ENCODE measurements at places on chromosomes 16 and 17.

DNA sequence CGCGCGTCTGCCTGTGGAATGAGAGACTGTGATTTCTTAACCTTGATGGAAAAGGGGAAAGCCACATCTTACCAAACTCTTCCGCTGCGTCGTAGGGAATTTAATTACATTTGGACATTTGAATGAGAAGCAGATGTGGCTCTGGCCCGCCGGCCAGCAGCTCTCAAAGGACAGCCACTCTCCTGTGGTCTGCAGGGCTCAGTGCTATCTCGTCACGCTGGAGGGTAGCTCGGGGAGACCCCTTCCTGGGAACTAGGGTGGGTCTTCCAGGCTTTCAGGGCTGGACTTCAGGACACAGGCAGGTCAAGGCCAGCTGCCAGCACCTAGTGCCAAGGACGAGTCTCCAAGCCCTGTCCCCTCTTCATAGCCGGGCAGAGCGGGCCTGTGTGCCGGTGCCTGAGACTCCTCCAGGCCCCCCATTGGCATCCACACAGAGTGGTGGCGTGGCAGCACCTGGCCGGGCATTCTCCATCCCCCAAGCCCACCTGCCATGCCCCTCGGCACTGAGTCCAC lies 15.9 kb upstream of the TBX2 start:
- no peak overlapping the region for H3K4me3 ChIP-seq
- H3K27ac ChIP-seq: no peak overlapping the region
- H3K36me3 ChIP-seq: no peaks in the 10 kb centered on the region
- DNase-seq: no peak

- H3K4me3 ChIP-seq: no peak overlapping the region
- no peak for DNase-seq
- no peaks in the 10 kb centered on the region for H3K4me1 ChIP-seq
- peaks cover 85% of the 10 kb centered on the region for H3K36me3 ChIP-seq
- H3K27me3 ChIP-seq: no peaks in the 10 kb centered on the region
These were observed 9.2 kb downstream of the HIRIP3 start for GRCh38 chr16:29986231-29986630.

GRCh38 chr17:81240761-81241160 lies 1.6 kb downstream of the NDUFAF8 start:
- H3K27me3 ChIP-seq: no peaks in the 10 kb centered on the region
- no peak overlapping the region for H3K4me3 ChIP-seq
- peaks cover 17% of the 10 kb centered on the region for H3K36me3 ChIP-seq
- no peak for DNase-seq
- H3K4me1 ChIP-seq: no peaks in the 10 kb centered on the region

DNA sequence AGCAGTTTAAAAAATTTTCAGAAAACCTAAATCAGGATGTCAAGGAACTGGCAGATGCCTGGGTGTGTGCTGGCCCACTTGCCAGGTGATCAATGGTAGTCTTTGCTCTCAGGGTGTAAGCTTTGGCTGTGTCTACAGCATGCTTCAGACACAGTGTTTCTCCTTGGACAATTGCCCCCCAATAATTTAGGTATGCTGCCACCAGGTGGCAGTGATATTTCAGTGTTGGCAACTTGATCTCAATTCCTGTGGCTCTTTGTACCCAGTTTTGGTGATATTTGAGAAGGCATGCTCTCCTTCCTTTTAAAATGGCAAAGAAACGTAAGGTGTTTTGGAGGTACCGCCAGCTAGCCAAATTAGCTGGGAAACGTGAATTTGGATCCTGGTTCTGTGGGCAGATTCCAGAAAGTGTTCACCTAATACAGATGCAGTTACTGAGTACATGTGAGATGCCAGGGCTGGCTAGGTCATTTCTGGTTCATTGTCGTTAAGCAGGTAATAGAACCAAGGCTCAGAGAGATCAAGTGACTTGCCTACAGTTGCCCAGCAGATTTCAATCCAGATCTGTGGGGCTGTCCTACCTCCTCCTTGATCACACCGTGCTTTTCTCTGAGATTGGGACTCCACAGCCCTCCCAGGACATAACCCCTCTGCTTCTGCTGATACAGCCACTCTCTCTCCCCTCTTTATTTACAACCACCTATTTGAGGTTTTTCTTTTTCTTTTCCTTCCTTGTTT lies 155.6 kb upstream of the PLCG2 start:
- H3K36me3 ChIP-seq: peaks cover 57% of the 10 kb centered on the region
- peak overlapping the region; percentile 52 for H3K27ac ChIP-seq
- peaks cover 36% of the 10 kb centered on the region for H3K4me1 ChIP-seq

DNA sequence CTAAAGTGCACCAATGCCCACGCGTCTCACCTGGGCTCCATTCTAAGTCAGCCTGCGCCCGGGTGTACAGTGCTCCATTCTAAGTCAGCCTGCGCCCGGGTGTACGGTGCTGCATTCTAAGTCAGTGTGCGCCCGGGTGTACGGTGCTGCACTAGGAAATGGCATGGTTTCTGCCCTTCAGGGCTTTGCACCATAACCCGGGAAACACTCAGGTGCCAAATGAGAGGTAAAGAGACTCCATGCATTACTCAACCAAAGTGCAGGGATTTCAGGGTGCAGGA lies 29.2 kb upstream of the FASN start:
- DNase-seq: no peak
- H3K36me3 ChIP-seq: peaks cover 25% of the 10 kb centered on the region
- H3K27me3 ChIP-seq: no peaks in the 10 kb centered on the region
- no peaks in the 10 kb centered on the region for H3K4me1 ChIP-seq

DNA sequence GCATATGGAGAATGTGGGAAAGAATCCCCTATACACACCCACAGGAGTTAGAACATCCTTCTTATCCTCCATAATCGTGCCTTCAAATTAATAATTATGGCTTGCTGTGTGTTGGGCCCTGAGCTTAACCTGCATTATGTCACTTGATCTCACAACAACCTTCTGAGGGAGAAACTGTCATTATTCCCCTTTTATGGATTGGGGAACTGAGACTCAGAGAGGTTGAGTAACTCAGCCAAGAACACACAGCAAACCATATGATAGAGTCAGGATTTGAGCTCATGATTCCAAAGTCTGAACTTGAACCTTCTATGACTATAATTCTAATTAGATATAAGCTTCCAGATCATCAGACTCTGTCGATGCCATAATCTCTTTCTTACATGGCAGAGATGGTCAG lies 114.2 kb upstream of the CACNG3 start:
- DNase-seq: no peak
- no peaks in the 10 kb centered on the region for H3K4me1 ChIP-seq
- no peaks in the 10 kb centered on the region for H3K36me3 ChIP-seq
- H3K27me3 ChIP-seq: peaks cover 4% of the 10 kb centered on the region
- no peak overlapping the region for H3K27ac ChIP-seq

DNA sequence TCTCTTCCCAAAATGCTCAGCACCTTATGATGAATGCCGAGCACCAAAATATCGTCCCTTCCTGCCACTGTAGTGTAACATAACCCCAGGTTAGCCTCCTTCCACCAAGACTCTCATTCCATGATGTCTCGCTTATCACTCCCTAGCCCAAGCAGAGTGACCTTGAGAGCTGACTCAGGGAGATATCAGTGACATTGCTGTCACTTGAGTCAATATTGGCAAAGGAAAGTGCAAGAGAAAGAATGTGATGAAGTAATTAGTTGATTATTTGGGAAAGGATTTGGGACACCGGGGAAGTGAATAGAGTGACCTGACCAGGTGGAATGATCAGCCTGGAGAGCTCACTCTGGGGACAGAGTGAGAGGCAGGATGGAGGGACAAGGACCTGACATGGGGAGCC lies 2.6 kb upstream of the ANKFN1 start:
- DNase-seq: no peak
- no peaks in the 10 kb centered on the region for H3K36me3 ChIP-seq
- no peak overlapping the region for H3K27ac ChIP-seq
- H3K4me1 ChIP-seq: no peaks in the 10 kb centered on the region

DNA sequence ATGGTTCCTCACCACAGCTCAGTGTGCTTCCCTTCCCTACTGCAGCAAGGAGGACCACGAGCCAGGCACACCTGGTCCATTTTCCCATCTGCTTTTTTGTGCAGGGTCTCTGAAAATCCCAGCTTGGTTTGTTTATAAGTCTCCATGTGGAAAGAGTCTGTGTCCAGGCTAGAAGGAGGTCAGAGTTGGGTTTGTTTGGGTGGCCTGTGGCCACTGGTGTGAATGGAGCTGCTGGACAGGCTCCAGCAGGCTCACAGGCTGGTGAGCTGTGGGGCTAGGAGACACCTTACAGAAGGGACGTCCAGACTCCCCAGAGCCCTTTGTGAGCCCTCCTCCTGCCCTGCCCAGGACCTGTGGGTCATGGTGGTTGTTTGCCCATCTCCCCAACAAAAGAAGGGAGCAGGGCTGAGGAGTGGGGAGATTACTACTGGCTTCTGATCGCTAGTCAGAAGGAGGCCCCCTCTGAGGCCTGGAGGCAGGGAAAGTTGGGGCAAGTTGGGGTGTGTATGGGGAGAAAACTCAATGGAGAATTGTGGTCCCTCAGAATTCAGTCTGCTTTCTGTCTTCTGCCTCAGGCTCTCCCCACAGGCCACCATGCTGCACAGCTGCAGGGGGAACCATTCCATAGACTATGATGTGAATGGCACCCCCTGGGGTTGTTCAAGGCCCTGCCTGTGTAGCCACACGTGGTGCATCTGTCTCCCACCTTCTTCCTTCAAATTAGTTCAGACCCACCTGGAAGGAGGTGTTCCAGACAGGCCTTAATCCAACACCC lies 4.1 kb downstream of the RARA start:
- no peak for DNase-seq
- H3K27ac ChIP-seq: peak overlapping the region; percentile 97

GRCh38 chr16:1610899-1611632 lies 806 bp downstream of the IFT140 start:
- H3K4me3 ChIP-seq: peak overlapping the region; percentile 56
- peaks cover 12% of the 10 kb centered on the region for H3K36me3 ChIP-seq
- no peaks in the 10 kb centered on the region for H3K4me1 ChIP-seq
- peak overlapping the region; percentile 78 for H3K27ac ChIP-seq
- peak; percentile 79 for DNase-seq

DNA sequence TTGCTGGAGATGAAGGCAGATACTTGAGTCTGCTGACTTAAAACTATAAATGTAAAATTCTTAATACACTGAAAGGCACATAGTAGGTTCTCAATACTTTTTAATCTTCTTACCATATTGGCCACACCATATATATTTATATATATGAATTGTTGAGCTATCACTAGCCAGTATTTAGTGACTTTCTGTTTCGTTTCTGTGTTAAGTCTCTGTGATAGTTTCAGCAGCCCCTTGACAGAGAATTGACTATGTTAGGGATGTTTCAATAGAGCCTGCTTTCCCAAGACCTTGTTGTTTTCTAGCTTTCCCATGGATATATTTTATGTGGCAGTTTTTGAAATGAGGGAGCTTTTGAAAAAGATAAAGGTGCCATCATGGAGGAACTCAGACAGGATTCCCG lies 206.5 kb upstream of the GOT2 start:
- DNase-seq: no peak
- no peak overlapping the region for H3K4me3 ChIP-seq
- H3K36me3 ChIP-seq: no peaks in the 10 kb centered on the region

GRCh38 chr16:24526701-24527495 lies 12.5 kb upstream of the RBBP6 start:
- H3K27me3 ChIP-seq: no peaks in the 10 kb centered on the region
- DNase-seq: no peak
- peaks cover 19% of the 10 kb centered on the region for H3K4me1 ChIP-seq

DNA sequence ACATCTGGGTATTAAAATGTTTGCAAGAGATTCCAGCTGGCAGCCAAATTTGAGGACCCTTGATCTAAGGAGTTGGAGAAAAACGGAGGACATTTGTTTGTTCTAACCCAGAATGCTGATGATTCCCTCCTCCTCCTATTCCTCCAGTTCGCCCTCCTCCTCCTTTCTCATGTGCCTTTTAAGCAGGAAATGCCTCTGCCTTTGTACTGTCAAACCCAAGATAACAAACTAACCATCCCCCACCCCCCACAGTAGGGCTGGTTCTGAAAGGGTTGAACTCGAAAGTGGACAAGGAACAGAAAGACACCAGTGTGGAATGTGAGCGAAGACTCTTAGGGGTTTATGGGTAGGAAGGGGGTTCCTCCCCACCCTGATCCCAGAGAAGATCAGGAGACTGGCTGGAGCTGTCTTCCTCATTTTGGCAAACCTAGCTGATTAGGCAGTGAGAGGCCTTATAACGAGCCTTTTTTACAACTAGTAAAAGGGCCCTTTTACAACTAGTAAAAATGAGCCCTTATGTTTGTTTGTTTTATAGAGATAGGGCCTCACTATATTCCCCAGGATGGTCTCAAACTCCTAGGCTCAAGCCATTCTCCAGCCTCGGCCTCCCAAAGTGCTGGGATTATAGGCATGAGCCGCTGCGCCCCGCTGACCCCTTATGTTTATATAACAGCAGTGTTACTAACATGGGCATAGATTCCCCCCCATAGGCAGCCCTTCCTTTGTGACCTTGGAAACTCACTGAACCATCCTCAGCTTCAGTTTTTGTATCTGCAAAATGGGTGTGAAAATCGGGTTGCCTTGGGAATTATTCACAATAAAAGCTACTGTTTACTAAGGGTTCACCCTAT lies 975 bp downstream of the CHD9 start:
- no peak for DNase-seq
- H3K4me1 ChIP-seq: peaks cover 21% of the 10 kb centered on the region
- peak overlapping the region; percentile 57 for H3K4me3 ChIP-seq
- H3K27me3 ChIP-seq: no peaks in the 10 kb centered on the region
- no peaks in the 10 kb centered on the region for H3K36me3 ChIP-seq

- DNase-seq: no peak
- H3K27ac ChIP-seq: no peak overlapping the region
- no peaks in the 10 kb centered on the region for H3K4me1 ChIP-seq
- no peaks in the 10 kb centered on the region for H3K36me3 ChIP-seq
These were observed 4.3 kb upstream of the APRT start for GRCh38 chr16:88815901-88816589.

DNA sequence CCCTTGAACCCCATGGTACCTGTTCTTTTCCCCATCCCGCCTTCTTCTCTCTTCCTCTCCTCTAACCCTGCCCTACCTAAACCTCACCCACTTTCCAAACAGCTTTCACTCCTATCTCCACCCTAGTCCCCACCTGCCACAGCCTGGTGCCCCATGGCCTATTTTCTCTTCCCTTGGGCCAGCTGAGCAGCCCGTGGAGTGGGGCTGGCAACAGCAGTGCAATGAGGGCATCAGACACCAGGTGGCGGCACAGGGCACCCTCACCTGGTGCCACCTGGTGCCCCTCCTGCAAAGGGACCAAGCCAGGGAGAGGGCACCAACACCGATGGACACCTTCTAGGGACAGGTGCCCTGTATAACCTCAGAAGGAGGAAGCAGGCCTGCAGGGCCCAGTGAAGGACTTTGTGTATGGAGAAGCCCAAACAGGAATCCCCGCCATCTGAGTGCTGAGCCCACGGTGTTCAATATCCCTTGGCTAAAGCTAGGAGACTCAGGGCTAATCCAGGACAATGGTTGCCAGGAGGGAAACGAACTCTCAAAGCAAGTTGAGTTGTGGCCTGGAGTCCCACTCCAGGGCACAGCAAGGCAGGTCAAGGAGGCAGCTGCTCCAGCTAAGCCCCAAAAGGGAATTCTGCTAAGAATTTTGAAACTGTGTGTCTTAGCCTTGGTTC lies 4.0 kb upstream of the ABCC3 start:
- H3K36me3 ChIP-seq: no peaks in the 10 kb centered on the region
- H3K4me3 ChIP-seq: no peak overlapping the region
- no peak overlapping the region for H3K27ac ChIP-seq
- no peaks in the 10 kb centered on the region for H3K27me3 ChIP-seq
- peaks cover 7% of the 10 kb centered on the region for H3K4me1 ChIP-seq
- no peak for DNase-seq

- no peak overlapping the region for H3K4me3 ChIP-seq
- no peaks in the 10 kb centered on the region for H3K27me3 ChIP-seq
These were observed 225.3 kb downstream of the SNX29 start for GRCh38 chr16:12201866-12202265.

GRCh38 chr17:50903604-50904517 lies 37.7 kb upstream of the TOB1 start:
- peaks cover 32% of the 10 kb centered on the region for H3K4me1 ChIP-seq
- no peaks in the 10 kb centered on the region for H3K27me3 ChIP-seq
- H3K4me3 ChIP-seq: no peak overlapping the region
- DNase-seq: no peak
- H3K36me3 ChIP-seq: no peaks in the 10 kb centered on the region

All from RWPE2 (cell line).